ENCODE measurements at places on chromosomes 1 and 21. TPM values are rescaled to one million over a fixed set of nuclear protein-coding genes. Genes with fewer than 3 reads are reported as not detected.

ENAH gene
- total RNA-seq, result 829 TPM

GNB1 gene
- 583 TPM for total RNA-seq

DNA sequence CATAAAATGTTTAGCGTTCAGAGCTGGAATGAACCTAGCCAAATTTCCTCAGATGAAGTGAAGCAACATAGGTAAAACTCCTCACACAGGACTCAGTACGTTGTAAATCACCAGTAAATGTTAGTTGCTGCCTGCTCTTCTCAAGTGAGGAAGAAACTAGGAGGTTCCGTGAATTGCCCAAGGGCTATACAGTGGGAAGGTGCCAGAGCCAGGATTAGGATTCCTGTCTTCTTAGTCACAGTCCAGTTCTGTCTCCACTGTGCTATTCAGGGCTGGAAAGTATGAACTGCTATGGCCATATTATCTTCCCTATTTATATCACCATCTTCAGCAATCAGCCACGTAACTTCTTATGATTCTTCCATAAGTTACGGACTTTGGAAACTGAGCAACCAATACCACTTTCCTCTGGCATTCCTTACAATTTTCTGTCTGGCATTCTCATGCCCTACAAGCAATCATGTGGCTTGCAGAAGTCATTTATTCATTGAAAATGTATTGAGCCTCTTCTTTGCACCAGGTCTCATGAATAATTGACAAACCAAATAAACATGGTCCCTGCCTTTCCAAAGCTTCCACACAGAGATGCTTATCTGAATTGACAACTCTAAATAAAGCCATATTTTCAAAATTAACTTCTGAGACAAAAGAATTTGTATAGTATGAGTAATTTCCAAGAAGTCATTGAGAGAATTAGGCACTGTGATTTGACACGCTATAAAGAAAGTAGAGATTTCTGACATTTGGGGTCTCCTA is 271.6 kb upstream of the SGIP1 start:
- DNase-seq, result peak; percentile 69

CLCA1 gene
- total RNA-seq, result not detected

DNA sequence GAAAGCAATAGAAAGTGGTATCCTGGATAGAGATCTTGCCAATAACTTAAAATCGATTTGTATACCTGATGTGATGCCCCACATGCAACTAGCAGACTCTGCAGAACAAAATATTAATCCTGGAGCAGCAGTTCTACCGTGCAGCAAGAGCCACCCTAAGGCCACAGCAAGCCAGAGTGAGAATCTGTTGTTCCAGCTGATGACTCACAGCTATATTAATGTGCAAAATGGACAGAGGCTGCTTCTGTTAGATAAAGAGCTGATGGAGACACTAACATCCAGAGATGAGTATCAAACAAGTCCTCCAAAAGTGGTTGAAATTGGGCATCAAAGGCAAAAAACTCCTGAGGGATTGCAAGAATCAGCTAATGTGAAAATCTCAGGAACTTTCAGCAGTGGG is 127.8 kb downstream of the MACF1 start:
- DNase-seq, result peak; percentile 16

GRCh38 chr1:203378556-203379245 is 27.8 kb upstream of the FMOD start:
- no peak for DNase-seq

DNA sequence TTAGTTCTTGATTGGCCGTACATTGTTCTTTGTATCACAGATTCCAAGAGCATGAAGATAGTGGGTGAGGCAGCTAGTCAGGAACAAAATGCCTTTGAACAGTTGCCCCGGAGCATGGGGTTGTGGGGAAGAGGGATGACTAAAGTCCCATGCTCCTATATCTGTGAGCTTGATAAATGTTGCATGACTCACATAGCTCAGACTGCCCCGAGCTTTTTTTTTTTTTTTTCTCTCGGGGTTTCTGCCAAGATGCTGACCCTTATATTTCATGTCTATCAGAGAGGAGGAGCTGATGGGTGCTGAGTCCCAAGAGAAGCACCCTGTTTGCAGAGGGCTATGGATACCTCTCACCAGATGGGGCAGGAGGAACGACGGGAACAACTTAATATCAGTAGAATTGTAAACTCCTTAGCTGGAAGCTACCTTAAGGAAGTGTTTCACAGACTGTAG is 40.6 kb downstream of the SRRM1 start:
- DNase-seq, result peak; percentile 99

DCDC2B gene
- total RNA-seq, result not detected

KPRP gene
- not detected for total RNA-seq

DNA sequence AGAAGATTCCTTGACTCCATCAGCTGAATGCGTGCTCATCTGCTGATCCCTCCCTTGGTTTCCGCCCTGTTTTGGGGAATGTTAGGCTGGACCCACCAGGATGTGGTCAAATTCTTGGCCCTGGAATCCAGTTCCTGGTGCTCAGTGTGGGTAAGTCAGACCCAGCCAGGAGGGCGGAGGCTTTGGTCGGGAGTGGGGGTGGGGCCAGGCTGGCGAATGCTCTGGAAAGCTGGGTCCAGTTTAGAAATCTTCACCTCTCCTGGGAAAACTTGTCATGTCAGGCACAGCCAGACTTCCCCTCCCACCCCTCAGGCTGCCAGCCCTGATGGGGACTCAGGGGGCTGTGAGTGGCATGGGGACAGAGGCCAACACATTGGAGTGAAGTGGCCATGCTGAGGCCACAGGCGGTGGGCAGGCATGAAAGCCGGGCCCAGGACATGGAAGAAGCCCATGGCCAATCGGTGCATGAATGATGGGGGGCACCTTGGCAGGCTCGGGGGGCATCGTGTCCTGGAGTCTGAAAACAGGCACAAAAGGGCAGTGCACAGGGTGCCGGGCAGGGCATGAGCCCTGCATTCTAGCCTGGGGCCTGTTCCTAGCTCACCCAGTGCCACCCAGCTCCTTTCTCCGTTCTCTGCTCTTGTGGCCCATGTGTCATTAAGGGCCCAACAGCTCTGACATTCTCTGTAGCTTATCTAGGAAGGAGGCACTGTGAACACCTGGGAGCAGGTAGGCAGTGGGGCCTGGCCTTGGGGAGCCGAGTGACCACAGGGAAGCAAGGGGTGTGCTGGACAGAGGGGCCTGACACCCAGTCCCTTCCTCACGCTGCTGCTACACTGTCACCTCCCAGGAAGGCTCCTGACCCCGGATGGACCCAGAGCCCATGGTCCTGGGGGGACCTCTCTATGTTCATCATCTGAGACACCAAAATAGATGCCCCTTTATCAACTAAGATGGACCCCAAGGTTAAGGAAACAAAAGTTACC is 14.6 kb upstream of the PADI1 start:
- peak; percentile 99 for DNase-seq

DNA sequence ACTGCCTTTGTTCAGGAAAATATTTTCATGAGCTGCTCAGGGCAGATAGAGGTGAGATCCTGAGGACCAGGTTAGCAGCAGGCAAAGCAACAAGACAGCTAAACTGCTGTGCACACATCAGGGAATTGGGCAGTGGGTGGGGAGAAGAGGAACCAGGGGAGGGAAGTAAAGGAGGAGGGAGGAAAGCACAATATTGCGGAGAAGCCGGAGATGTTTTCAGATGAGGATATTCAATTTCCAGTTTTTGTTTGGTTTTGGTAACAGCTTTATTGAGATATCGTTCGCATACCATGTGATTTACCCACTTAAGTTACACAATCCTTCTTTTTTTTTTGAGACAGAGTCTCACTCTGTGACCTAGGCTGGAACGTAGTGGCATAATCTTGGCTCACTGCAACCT is 34.5 kb downstream of the EPHA10 start:
- no peak for DNase-seq

All from astrocyte (in vitro differentiated cells and primary cell).